ENCODE measurements at places on chromosomes 5 and 9.

DNA sequence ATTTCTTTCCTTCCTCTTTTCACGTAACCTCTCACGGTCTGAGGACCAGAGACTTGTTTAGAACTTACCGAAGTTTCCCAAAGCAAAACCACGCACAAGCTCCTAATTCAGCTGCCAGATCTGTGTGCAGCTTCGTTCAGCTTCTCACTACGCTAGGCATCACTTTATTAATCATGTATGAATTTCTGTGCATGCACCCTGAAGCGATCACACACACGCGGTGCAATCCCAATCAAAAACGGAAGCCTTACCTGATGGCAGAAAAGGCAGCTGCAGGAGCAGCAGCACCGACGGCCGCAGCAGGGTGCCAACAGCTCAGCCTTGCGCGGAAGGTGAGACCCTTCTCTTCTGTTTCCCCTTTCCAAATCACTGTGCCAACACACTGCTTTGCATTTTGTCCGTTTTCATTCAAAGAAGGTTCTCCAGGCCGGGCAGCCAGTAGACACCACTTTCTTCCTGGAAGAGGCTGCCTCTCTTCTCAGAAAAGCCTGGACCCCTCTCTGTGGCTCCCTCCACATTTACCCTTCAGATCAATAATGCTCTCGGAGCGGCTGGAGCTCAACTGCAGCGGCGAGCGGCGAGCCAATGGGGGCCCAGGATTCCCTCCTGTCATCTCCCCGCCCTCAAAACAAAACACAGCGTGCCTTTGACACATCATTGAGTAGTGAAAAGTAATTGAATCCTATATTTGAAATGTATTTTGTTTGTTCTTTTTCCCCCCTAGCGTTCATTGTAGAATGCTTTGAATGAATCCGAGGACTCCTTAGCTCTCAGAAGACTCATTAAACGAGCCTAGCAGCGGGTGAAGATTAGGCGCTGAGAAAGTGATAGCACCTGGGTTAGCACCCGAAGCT is at the start of gene CDH12:
Gene CDH12, minus strand, starts transcription at position 538 of the 854 bp plus-strand sequence.
- DNase-seq = no peak

DNA sequence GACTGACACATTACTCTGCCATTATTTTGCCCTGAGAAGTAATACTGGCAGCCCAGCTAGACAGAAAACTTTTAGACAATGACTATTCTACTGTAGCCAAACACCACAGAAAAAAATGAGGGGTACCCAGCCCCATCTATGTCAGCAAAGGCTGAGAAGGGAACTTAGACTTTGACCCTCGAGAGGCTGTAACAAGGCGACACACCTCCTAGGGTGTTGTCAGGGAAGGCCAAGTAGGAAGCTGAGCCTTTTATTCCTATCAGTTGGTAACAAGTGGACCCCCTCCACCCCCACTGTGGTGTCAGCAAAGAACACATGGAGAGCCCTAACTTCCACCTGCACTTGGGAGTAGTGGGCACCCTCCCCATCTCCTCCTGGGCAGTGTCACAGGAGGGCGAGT is 55.6 kb downstream of the SPTLC1 start:
- no peak for DNase-seq

DNA sequence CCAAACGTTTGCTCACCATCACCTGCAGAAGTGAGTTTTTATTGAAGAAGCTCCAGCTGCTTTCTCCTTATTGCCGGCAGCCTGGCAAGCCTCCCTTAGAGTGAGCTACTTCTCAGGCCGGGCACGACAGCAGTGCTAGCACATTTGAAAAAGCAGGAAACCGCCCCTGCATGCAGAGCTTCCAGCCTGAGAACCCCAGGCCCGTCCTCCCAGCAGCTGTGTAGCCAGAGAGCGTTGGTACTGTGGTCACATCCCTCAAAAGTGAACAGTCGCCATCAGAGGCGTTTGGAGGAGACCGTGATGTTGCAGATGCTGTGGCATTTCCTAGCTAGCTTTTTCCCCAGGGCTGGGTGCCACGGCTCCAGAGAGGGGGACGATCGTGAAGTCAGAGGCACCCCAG is 23.5 kb downstream of the SLC25A25 start:
- DNase-seq = no peak

- DNase-seq = peak; percentile 81
Measured at GRCh38 chr5:139422307-139422893, 16.9 kb downstream of the DNAJC18 start.
